ENCODE measurements at places on chromosomes 2 and 18. TPM values are rescaled to one million over a fixed set of nuclear protein-coding genes. Genes with fewer than 3 reads are reported as not detected.

- DNase-seq: no peak
Observed at GRCh38 chr2:151777487-151777886, 43.2 kb upstream of the NEB start.

GRCh38 chr2:231545105-231545902, 15.1 kb upstream of the NMUR1 start:
- DNase-seq: peak; percentile 97

- DNase-seq: peak; percentile 53
Observed at GRCh38 chr2:200086911-200087310, 131.5 kb downstream of the MAIP1 start.

GRCh38 chr18:71106701-71107100, 817.9 kb downstream of the SOCS6 start:
- DNase-seq: no peak

- no peak for DNase-seq
Observed at GRCh38 chr18:57843386-57843785, 40.3 kb upstream of the ATP8B1 start.

DNA sequence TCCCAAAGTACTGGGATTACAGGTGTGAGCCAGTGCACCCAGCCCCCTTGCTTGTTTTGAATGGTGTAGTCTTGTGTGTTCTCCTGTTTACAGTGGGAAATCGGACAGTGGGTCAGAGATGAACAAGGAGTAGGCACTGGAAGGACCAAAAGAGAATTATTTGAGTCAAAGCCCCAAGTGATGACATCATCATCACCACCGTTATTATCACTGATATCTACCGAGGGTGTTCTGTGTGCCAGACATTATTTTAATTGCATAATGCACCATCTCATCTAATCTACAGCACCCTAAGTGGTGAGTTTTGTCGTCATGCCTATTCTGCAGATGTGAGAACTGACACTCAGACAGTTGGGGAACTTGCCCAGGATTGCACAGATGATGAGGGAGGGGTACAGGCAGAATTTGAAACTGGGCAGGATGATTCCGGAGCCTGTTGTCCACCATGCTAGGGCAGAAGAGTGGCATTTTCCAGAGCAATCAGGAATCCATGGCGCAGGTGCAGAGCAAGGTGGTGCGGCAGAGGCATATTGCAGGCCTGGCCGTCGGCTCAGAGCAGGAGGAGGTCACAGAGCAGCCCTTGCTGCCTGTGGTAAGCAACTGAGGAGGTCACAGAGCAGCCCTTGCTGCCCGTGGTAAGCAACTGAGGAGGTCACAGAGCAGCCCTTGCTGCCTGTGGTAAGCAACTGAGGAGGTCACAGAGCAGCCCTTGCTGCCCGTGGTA, 137.0 kb upstream of the HDAC4 start:
- DNase-seq: no peak

DNA sequence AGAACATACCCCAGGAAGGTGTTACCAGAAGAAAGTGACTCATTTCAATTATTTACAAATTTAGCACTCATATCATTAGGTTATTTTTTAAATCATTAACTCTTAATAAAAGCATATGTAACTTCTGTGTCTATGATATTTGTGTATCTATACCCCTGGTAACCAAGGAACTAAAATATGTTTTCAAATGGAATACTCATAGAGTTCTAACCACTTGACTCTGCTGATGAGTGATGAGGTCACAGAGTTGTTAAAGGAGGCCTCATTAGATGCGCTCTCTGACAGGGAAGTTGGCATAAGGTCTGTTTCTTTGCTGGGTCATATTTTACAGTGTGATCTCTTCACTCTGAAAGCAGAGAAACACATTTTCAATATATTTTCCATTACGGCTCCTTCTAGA, 73.4 kb downstream of the CCDC150 start:
- no peak for DNase-seq

FZD7 gene
- total RNA-seq: 29.4 TPM

All from RPMI7951 (cell line).